ENCODE measurements at places on chromosomes 12 and 14. TPM values are rescaled to one million over a fixed set of nuclear protein-coding genes. Genes with fewer than 3 reads are reported as not detected.
A peak's percentile ranks its signal among the peaks of the same experiment; 100 is the strongest.

Gene AQP2
- polyA plus RNA-seq: not detected

Gene SLC6A12
- 16.6 TPM for polyA plus RNA-seq

Gene CD27
- polyA plus RNA-seq: 0.34 TPM

Gene SRRM4
- 10.0 TPM for polyA plus RNA-seq

Gene SLC17A8
- 2.3 TPM for polyA plus RNA-seq

Gene IL31
- polyA plus RNA-seq: not detected

Gene CMA1
- not detected for polyA plus RNA-seq

Gene HVCN1
- 7.7 TPM for polyA plus RNA-seq

Gene CPNE6
- 20.6 TPM for polyA plus RNA-seq

Gene POLE2
- polyA plus RNA-seq: 7.3 TPM

Gene CMTM5
- polyA plus RNA-seq: 92.0 TPM

DNA sequence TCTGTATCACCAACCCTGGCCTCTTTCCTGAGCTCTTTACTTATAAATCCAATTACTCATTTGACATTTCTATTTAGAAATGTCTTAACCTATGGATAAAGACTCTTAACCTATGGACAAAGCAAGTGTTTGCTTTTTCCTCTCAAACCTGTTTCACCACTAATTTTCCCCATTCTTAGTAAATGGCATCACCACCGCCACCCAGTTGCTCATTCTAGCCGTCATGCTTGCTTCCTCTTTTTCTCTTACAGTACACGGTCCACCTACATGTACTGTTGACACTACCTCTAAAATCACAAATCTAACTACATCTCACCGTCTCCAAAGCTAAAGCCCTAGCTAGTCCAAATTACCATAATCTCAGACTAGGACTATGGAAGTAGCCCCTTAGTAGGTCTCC, 60.0 kb downstream of the CAPS2 start:
- DNase-seq: no peak

DNA sequence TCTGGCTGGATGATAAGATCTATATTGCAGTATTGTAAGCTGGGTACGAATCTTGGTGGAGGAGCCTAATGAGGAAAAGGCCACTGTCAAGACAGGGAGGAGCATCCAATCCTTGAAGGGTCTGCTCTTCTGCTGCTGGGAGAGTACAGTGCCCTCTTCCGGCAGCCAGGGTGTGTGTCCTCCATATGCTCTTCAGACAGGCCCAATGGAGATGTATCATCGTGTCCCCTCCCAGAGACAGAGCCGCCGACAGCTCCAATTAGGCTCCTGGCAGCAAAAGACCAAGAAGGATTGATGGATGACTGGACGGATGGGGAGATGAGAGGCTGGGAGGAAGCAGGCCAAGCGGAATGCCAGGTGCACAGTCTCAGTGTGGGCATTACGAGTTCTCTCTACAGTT, 51.6 kb upstream of the PIWIL1 start:
- DNase-seq: no peak

GRCh38 chr14:57317248-57317833, 48.6 kb downstream of the AP5M1 start:
- DNase-seq: peak; percentile 79

GRCh38 chr12:58811346-58811745, 109.0 kb downstream of the LRIG3 start:
- DNase-seq: no peak

DNA sequence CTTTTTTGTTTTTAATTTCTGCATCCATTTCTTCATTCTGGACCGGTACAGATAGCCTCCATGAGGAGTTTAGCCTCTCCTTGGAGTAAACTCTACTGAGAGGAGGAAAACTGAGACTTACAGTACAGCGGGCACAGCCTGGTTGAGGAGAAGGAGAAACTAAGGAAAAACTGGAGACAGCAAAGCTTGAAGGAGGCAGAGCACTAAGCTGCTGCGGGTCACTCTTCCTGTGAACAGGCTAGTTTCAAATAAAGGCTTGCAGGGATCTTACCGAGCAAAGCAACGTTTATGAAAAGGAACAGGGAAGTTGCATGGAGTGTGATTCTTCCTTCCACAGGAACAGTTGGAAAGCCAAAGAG, 348 bp upstream of the SSTR1 start:
- no peak for DNase-seq

GRCh38 chr14:34107441-34107840, 156.6 kb upstream of the EGLN3 start:
- DNase-seq: no peak

GRCh38 chr12:25835385-25835784, 123.1 kb upstream of the RASSF8 start:
- no peak for DNase-seq

GRCh38 chr14:53331247-53331646, 178.1 kb upstream of the DDHD1 start:
- DNase-seq: no peak

GRCh38 chr14:60151715-60152114, 13.5 kb downstream of the DHRS7 start:
- peak; percentile 25 for DNase-seq

GRCh38 chr12:79422060-79422812, 268.5 kb downstream of the PAWR start:
- no peak for DNase-seq

- no peak for DNase-seq
Measured at GRCh38 chr12:86526060-86526595, 269.9 kb upstream of the MGAT4C start.

DNA sequence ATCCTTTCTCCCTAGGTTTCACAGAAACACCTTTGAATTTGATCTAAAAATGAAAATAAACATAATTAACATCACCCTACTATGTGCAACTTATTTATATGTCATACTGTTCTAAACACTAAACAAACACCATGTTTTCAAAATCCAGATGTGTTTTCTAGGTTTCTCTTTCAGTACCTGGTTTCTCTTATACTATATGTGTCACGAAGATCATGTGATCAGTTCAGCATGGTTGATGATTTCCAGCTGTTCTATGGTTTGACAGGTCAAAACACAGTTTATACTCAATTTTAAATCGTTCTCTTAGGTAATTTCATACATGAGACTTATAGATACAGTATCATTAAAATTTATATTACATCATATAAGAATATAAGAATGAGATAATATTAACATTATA, 373.1 kb downstream of the SOX5 start:
- no peak for DNase-seq

DNA sequence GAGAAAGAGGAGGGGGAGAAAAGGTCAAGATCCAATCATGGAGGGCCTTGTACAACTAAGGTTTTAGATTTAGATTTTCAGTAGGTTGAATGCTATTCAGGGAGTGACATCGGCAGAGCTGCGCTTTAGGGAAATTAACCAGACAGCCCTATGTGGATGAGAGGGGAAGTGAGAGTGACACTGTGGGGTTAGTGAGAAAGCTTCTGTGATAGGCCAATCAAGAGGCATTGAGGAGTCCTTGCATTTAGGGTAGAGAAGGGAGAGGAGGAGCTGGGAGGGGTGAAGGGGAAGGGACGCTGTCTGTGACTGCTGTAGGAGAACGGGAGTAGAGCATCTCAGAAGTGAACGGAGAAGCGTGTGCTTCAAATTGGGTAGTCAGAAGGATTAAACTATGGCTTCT, 3.4 kb downstream of the HSD17B6 start:
- DNase-seq: no peak

- DNase-seq: no peak
Measured at GRCh38 chr14:53715193-53715721, 241.4 kb downstream of the BMP4 start.

DNA sequence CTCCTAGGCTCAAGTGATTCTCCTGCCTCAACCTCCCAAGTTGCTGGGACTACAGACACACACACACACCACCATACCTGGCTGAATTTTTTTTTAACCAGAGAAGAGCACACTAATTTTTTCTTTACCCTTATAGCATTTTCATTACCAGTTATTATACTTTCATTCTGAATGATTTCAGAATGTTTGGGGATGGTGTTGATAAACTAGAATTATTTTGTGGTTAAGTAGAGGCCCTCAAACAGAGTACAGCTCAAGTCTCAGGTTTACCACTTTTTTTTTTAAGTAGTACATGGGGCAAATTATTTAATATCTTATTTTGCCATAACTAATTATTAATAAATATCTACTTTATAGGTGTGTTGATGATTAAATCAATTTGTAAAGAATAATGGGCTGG, 86.6 kb downstream of the FUT8 start:
- DNase-seq: no peak

DNA sequence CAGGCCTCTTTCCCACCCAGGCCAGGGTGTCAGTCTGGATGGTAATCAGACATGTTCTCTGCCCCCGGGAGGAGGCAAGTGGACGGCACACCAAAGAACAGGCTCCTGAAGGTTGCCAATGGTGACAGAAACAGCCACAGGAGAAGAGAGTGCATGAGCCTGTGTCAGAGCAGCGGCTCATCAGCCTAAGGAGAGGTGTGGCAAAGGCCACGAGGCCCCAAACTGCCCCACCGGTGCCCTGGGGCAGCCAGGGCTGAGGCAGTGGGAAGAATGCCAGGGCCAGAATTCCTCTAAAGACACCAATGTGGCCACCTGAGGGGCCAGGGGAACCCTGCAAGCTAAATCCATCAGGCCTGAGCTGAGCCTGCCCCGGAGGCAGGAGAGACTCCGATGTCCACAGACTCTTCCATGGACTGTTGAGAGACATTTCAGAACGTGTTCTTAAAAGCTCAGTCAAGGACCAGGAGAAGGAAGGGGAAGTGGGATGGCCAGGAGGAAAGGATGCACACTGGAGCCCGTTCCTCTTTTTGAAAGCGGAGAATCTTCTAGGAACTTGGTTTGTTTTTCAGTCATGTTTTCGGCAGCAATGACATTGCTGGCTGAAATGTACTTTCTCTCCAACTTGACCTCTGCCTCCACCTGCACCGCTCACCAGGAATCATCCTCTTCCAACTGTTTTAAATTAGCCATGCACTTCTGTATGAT, 176.3 kb upstream of the FKBP4 start:
- DNase-seq: no peak

DNA sequence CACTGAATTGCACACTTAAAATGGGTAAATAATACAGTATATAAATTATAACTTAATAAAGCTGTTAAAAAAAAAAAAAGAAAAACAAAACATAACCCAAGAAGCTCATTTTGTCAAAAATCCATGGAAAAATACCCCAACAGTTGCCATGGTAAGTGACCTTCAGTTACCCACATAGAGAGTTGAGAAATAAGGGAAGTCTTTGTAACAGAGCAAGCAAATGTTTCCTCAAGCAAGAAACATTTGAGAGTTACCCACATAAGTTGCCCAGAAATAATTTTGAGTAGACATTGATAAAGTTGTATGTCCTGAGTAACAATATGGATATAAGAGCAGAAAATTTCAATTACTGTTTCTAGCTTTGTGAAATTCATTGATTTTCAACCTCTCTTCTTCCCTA, 227.4 kb downstream of the CCDC59 start:
- DNase-seq: no peak

GRCh38 chr14:106488291-106488690, 961.9 kb downstream of the TMEM121 start:
- DNase-seq: no peak

DNA sequence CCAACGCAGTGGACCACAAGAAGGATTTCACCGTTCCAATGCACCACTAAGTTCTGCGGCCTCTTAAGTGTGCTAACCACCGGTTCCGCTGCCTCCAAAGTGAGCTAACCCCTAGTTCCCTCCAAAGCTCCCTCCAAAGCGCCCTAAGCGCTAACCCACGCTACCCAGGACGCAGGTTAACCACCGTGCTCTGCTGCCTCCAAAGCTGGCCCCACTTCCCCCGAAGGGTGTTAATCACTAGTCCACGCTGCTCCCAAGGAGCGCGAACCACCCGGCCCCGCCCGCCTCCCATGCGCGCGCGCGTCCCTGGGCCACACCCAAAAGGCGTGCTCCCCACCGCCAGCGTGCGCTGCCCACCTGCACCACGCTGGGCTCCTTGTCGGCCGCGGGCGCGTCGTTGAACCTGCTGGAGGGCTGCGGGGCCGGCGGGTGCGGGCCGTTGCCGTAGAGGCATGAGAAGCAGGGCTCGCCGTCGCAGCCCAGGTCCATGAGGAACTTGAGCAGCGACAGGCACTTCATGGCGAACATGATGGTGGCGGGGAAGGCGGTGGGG, 11.7 kb downstream of the FAM181A start:
- DNase-seq: no peak

- DNase-seq: peak; percentile 53
Measured at GRCh38 chr12:50055831-50056638, 1.4 kb upstream of the ASIC1 start.

DNA sequence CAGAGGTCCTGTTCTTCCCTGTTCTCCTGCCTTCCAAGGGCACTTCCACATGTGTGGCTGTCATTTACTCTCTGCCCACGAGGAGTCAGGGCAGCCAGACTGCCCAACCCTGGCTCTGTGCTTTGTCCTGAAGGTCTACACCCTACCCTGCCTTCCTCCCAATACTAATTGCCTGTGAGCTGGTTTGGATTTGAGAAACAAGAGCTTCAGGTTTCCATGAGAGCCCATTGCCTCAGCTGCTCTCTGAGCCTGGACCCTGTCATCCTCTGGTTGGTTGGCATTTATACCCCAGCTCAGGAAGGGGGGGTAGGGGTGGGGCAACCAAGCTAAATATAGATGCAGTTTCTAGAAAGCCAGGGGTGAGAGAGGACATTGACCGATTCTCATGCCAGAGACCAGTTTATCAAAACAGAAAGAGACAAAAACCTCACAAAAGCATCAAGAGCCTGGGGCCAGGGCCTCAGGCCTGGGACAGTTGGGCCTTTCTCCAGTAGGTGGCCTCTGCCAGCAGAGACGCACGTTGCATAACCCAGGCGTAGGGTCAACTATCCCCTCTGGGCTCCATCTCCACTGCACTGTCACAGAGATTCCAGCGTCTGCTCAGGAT, 34.5 kb downstream of the VDR start:
- DNase-seq: no peak

GRCh38 chr12:2490831-2491230, 303.9 kb upstream of the FKBP4 start:
- DNase-seq: peak; percentile 55
